ENCODE measurements at places on chromosomes 2 and 18.

DNA sequence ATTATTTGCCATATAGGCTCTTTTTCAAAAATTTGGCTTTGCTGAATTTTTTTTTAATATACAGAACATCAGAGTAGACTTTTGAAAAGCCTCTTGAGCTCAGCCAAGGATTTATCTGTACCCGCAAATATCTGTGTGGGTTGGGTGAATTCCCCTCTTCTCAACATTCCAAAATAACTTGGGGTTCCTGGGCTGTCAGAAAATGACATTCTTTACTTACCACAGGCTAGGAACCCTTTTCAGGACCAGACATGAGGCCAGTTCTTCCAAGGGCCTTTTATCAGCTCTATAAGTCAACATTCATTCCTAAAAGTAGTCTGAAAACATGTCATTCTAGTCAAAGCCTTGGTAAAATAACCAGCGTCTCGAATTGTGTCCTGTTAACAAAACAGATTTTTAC lies 28.8 kb upstream of the FEZ2 start:
- no peak for DNase-seq

DNA sequence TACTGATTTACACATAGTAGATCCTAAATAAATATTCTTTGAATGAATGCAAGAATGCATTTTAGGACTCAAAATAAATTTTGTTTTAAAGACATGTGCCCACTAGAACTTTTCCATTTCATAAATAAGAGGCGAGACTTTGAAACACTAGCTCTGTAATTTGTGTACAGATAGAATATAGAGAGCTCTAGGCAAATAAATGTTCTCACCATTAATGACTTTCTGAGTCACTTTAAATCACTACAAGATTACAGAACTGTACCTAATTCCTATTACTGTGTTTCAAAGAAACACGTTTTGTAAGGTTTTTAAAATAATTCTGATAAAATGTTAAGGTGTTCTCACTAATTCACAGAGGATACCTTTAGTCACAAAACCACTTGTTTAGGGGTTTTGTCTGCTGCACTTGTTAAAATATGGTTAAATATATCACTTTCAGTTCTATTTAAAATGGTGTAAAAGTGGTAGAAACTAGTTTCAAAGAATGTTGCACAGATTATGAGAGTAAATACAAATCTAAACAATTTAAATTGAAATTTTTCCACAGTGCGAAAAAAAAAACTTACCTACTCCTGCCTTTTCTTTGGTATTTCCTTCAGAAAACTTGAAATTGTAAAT lies 158.7 kb upstream of the ZC3H15 start:
- no peak for DNase-seq

- DNase-seq, result no peak
Measured at GRCh38 chr18:12839526-12840196, 44.4 kb downstream of the PTPN2 start.

- DNase-seq, result no peak
Measured at GRCh38 chr2:166458674-166459073, 35.4 kb downstream of the SCN7A start.

GRCh38 chr18:12329125-12329698 lies 21.2 kb downstream of the TUBB6 start:
- DNase-seq, result no peak

GRCh38 chr2:54100772-54101171 lies 14.6 kb upstream of the ACYP2 start:
- DNase-seq, result no peak

DNA sequence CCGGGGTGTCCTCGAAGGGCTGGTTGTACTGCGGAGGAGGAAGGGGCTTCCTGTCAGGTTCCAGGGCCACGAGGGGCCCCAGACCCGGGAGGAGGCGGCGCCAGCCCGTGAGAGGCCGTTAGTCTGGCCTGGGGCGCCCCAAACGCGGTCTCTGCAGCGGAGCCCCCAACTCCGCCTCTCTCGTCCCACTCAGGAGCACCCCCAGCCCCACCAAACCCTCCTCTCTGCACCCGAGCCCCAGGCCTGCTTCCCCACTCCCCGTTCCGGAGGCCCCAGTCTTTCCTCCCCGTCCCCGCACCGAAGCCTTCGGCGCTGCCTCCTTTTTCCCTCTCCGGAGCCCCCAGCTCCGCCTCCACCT lies 473 bp downstream of the HJURP start:
- no peak for DNase-seq

DNA sequence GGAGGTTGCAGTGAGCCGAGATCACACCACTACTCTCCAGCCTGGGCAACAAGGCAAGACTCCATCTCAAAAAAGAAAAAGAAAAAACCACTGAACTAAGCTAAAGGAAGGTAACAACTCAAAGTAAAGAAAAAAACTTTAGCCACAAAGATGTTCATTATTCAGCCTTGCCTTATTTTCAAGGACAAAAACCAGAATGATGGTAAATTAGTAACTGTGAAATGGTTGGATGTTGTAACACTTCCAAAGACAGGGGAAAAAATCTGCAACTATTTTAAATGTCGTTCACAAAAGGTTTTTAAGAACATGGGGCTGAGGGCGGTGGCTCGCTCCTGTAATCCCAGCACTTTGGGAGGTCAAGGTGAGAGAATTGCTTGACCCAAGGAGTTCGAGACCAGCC lies 10.1 kb downstream of the ADAM17 start:
- no peak for DNase-seq

GRCh38 chr2:130729322-130730299 lies 741 bp downstream of the GPR148 start:
- no peak for DNase-seq

GRCh38 chr2:69168950-69169654 lies 156.1 kb downstream of the ANTXR1 start:
- DNase-seq, result no peak

GRCh38 chr18:36811430-36811829 lies 17.4 kb downstream of the TPGS2 start:
- no peak for DNase-seq

DNA sequence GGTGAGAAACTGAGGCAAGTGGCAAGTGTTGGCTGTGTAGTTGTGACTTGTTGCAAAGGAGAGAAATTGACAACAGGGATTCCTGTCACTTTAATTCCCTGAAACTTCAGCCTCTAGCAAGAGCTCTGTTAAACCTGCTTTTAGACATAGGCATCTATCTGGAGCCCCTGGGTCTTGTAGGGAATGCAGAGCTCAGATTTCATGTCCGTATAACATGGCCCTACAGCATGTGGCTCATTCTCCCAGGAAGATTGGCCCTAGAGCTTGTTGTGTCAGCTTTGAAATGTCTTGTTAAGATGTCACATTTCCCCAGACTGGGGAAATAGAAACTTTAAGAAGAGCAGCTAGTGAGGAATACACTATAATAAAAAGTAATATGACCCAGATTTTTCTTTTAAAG lies 115.8 kb downstream of the POLE4 start:
- no peak for DNase-seq

GRCh38 chr2:117071556-117072102 lies 742.9 kb upstream of the DDX18 start:
- no peak for DNase-seq

- no peak for DNase-seq
Measured at GRCh38 chr2:71481111-71481510, 27.8 kb downstream of the DYSF start.

GRCh38 chr2:225573603-225574002 lies 174.1 kb downstream of the NYAP2 start:
- no peak for DNase-seq

DNA sequence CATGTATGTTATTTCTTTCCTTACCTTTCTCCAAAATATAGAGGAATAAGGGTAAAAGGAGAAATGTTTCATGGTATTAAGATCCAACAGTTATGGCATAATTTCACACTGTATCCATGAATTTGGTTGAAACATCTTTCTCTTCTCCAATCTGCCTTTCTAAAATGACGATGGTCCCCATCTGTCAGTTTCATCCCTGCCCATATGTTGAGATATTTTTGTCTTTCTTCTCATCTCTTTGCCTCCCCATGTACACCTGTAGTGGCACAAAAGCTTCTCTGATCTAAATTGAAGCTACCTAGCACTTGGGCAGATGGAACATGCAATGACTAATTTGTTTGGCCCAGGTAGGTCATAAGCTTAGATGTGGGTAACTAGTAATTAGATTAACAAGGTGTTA lies 90.7 kb upstream of the LRRTM1 start:
- DNase-seq, result no peak

GRCh38 chr2:126739141-126739540 lies 83.2 kb downstream of the GYPC start:
- DNase-seq, result no peak

GRCh38 chr2:202377207-202377761 lies 1.2 kb downstream of the BMPR2 start:
- DNase-seq, result no peak

- DNase-seq, result no peak
Measured at GRCh38 chr18:50034029-50034428, 160.9 kb downstream of the MYO5B start.

All from stimulated activated CD8-positive, alpha-beta memory T cell treated with anti-CD3 and anti-CD28 coated beads, Interleukin-15, amount 100 ng/mL, for 1 hour (primary cell).